ENCODE measurements at places on chromosomes 2 and 18.

GRCh38 chr2:42060718-42061619 is 13.1 kb downstream of the PKDCC start:
- DNase-seq = no peak

DNA sequence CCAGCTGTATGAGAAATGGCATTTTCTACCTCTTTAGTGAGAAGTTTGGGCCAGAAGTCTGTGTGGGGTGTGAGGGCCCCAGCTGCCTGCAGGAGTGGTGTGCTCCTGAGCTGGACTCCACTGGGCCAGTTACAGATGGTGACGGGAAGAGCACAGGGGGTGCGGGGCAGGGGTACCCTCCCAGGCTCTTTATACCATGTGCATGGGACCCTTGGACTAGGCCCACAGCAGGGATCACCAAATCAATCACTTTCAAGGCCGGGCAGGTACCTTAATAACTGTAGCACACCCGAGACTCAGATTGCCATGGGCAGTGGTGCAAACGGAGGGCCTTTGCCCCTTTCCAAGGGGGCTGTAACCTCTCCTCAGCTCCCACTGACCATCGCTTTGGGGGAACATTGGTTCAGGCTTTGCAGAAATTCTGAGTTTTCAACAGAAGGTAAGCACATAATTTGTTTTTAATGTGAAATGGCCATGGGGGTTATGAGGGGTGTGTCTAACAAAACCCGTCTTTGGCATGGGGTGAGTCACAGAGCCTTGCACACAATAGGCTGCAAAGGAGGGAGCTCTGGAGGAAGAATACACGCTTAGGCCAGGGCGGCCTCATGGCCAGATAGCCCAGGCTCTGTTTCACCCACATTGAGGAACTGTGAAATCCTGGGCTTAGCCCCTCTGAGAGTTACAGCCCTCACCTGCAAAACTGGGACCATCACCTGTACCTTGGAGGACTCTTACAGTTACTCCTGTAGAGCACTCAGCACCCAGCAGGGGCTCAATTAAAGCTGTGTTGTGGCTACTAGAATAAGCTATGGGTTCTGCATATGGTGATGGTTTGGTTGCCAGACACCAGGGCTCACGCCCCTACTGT is 141.0 kb upstream of the BCL2L11 start:
- DNase-seq = peak; percentile 75

DNA sequence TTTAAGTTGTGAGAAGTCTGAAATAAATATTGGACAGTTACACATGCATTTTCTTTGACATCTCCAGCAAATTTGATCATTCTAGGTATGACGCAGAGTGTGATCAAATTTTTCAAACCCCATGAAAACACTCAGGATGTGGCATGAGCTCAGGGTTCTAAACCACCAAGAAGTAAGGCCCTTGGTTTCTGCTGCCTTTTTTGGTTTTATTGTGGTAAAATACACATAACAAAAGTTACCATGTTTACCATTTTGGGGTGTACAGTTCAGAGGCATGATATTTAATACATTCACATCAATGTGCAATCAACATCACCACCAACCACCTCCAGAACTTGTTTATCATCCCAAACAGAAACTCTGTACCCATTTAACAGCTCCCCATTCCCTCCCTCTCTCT is 64.3 kb upstream of the TTN start:
- DNase-seq = no peak

DNA sequence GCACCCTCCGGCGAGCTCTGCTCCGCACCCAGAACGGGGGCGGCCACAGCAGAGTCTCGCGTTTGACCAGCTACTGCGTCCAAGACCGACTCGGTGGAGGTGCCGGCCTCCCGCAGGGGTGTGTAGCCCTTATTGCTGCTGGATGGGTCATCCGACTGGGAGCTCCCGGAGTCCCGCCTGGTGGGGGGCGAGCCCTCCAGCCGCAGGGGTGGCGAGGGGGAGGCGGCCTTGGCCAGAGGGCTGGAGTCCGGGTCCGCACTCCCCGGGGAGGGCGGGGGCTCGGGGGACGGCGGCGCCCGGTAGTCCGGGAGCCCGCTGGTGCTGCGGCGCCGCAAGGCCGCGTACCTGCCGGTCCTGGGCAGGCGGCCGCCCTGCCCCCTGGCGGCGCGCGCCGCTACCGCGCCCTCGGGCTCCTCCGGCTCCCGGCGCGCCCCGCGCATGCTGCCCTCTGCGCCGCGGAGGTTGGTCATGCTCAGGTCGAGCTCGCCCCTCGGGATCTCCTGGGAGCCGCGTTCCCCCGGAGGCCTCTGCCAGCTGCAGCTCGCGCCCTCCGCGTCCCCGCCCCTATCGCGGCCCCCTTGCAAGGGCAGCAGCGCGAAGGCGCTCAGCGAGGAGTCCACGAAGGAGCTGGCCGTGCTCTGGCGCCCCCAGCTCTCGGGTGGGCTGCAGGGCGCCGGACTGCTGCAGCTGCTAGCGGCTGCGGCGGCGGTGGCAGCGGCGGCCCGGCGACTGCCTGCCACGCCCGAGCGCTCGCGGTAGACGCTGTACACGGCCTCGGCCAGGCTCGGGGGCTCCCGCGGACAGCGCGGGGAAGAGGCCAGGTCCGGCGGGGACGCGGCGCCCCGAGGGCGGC is 4.8 kb downstream of the TMEM200C start:
- DNase-seq = no peak

- DNase-seq = no peak
Measured at GRCh38 chr2:185181901-185182300, 556.7 kb upstream of the FSIP2 start.

DNA sequence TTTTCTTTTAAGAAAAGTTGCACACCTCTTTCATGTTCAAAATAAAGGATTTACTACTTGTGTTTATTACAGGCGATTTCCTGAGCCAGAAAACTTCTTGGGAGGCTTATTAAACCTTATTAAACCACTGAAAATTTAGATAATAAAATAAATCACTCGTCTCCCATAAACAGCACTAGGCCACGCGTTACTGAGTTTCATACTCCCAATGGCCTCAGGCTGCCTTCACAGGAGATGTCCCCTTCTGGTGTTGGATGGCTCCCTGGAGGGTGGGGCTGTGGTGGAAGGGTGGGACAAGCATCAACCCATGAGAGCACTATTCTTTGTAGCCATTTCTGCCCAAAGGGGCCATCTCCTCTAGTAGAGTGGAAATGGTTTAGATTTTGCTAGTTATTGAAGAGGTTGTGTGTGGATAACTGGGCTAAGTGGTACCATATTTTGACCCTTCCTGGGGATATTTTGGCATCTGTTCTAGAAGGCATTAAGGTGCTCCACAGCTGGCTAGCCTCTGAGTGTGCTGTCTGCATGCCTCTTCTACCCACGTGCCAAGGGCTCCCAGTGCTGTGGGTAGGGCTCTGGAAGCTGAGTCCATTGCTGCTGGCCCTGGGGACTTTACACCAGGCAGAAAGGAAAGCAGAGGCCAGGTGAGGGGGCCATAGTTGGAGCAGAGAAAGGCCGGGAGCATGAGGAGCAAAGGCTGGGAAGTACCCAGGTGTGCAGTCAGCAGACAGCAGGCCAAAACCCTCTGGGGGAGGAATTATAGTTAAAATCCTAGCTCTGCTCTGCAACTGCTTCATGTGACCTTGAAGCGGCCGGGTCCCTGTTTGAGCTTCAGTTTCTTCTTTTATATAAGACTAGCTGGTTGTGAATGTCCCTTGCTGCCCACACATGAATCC is 121.7 kb upstream of the SMAD2 start:
- DNase-seq = no peak

DNA sequence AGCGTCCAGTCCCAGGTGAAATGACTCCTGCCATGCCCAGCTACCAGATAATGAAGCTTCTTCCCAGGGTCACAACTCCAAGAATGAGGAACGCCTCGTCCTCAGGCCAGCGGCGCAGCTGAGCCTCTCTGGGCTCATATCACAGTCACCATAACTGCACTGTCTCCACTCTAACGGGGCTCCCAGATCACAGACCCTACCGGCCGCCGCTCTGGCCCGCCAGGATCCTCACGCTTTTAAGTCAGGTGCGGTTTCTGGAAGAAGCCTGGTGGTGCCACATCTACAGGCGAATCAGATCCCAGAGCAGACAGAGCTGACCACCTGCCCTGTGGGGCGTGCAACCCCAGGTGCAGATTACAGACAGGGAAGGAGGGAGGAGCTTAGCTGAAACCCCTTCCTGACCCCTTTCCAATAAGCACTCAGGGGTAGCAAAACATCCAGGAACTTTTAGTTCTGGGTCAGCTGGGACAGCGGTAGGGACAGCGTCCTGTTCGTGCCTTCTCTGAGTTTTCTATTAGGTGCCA is 3.7 kb upstream of the ACKR3 start:
- DNase-seq = no peak

DNA sequence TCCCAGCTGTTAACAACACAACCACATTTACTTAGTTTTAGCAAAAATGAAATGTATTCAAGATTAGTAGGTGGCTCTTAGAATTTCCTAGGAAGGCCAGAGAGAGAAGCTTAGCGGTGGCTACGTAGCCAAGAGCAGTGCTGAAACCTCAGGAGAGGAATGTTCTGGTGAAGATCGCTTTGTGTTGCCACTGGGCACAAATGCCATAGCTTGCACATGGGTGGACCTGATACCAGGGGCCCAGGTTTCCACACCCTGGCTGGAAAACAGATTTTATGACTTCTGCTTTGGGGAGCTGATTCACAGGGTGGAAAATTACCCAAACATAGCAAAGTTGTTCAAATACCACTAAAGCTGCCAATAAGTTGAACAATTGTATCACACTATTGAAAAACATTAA is 43.4 kb downstream of the THUMPD2 start:
- no peak for DNase-seq

GRCh38 chr2:67828066-67828465 is 234.7 kb downstream of the C1D start:
- DNase-seq = peak; percentile 39

DNA sequence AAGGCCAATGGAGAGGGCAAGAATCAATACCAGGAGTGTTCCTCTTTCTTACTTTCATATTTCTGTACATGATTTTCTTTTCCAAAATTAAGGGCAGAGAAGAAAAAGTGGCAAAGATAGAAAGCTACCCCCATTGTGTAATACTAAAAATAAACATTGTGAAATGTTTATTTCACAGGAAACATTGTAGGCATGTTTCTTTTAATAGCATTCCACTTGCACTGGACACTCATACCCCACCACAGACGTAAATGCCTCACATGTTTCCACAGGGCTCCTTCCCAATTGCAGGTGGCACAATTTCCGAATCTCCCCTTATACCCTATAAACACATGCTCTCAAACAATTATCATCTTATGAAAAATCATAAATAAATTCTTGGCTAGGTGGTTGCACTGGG is 645.1 kb upstream of the SETBP1 start:
- DNase-seq = no peak

DNA sequence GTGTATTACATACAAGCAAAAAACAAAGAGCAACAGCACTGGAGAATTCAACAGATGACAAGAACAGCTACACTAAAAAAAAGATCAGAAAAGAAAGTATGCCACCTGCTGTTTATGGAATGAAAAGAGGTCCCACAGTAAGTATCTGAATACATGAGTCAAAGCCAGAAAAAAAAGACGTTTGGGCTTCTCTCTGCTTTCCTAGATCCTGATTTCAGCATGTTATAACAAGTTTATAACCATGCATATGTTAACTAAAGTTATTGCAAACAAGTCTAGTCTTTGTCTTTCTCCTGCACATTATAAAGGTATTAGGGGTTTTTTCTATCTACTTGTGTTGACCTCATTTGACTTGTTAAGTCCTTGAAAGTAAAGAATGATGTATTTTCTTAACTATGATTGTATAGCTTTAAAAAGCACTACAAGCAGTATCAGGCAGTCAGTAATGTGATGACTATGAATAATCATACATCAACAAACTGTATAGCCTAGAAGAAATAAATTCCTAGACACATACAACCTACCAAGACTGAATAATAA is 108.5 kb upstream of the COL5A2 start:
- DNase-seq = no peak

- no peak for DNase-seq
Measured at GRCh38 chr2:180122874-180123273, 115.8 kb upstream of the CWC22 start.

- no peak for DNase-seq
Measured at GRCh38 chr2:105328281-105329196, 996 bp downstream of the TGFBRAP1 start.

DNA sequence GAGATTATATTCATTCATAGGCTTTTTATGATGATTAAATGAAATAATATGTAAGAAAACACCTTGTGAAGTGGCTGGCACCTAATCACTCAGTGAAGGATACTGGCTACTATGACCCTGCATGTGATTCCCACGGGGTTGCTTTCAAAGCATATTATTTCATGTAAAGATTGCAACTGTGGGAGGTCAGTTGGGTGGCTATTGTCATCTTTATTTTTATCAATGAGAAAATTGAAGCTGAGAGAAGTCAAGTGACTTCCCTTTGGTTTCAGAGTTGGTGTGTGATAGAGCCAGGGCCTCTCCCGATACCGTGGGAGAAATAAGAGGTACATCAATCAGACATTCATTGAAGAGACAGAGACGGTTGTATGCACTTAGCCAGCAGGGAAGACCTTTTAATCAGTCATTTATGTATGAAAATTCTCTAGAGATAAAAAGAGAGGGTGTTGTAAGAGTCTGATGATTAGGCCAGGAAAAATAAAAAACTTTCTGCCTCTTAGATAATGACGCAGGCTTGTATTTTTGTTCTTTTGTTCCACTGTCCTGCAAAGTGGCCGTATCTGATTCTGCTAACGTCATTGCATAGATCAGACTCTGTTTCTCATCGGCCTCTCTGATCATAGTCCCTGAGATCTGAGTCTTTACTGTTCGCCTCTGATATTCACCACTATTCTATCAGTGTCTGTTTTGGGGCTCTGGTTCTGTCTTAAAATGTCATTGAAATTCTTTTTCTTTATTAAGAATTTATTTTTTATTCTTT is 50.5 kb downstream of the QPCT start:
- DNase-seq = no peak

GRCh38 chr2:54341656-54342055 is 85.6 kb upstream of the TSPYL6 start:
- DNase-seq = no peak

- DNase-seq = no peak
Measured at GRCh38 chr2:36449213-36449612, 93.6 kb downstream of the CRIM1 start.

- DNase-seq = peak; percentile 39
Measured at GRCh38 chr2:46268196-46268595, 29.0 kb upstream of the EPAS1 start.

GRCh38 chr18:49585781-49586663 is 24.2 kb downstream of the LIPG start:
- no peak for DNase-seq

- DNase-seq = no peak
Measured at GRCh38 chr2:169767243-169767888, 31.3 kb upstream of the SSB start.

GRCh38 chr2:173874894-173875237 is 90.3 kb downstream of the SP3 start:
- DNase-seq = no peak

- no peak for DNase-seq
Measured at GRCh38 chr2:24885221-24886125, 34.6 kb downstream of the ADCY3 start.

DNA sequence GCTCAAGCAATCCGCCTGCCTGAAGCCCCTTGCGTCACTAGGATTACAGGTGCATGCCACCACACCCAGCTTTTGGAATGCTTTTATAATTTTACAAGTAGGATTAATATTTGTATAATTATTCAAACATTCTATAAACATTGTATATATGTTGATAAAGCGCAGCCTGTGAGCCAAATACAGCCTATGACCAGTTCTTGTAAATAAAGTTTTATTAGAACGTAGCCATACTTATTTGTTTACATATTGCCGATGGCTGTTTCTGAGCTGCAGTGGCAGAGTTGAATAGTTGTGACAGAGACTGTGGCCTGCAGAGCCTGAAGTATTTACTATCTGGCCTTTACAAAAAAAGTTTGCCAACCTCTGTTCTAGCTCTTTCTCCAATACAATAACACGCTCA is 232.6 kb downstream of the OTX1 start:
- no peak for DNase-seq
